NCI-H1436 treated with DMSO at 0.1 percent for 48 hours (cell line): ENCODE measurements at places on chromosomes 1 and 21.

- no peak for DNase-seq
Measured at GRCh38 chr1:9881838-9882249, 28.2 kb downstream of the CTNNBIP1 start.

DNA sequence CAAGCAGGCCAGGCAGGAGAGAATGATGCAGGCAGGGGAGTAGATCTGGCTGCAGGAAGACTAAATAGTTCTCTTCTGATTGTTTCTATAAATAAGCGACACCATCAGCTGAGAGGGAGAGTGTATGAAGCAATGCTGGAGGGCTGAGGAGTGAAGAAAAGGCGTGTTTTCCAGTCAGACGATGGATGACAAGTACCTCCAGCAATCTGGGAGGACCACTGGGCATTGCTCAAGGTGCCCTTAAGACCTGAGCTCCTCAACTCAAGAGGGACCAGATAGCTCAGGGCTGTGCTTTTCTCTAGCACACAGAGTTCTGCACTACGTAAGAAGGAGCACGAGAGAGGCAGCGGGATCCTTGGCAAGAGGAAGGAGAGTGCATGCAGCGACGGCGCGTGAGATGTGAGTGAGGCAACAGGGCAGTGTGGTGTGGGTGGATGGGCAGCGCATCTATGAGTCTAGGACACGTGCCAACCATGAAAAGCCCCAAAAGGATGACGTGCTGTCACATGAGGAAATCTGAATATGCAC, 36.0 kb downstream of the PABPC4 start:
- DNase-seq: no peak

DNA sequence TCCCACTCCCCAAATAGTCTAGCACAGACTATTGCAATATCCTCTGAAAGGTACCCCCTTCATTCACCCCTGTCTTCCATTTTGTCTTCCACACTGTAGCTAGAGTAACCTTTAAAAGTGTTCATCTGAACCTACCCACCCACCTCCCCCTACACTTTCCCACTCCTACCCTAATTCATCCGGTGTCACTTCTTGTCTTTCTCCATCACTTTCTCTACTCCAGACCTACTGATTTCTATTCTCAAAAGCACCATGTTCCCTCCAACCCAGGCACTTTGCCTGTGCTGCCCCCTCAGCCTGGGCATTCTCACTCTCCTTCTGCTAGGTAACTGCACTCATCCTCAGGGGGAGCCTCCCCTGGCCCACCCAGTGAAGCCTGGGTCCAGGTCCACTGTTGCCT, 4.7 kb upstream of the MAN1C1 start:
- no peak for DNase-seq

DNA sequence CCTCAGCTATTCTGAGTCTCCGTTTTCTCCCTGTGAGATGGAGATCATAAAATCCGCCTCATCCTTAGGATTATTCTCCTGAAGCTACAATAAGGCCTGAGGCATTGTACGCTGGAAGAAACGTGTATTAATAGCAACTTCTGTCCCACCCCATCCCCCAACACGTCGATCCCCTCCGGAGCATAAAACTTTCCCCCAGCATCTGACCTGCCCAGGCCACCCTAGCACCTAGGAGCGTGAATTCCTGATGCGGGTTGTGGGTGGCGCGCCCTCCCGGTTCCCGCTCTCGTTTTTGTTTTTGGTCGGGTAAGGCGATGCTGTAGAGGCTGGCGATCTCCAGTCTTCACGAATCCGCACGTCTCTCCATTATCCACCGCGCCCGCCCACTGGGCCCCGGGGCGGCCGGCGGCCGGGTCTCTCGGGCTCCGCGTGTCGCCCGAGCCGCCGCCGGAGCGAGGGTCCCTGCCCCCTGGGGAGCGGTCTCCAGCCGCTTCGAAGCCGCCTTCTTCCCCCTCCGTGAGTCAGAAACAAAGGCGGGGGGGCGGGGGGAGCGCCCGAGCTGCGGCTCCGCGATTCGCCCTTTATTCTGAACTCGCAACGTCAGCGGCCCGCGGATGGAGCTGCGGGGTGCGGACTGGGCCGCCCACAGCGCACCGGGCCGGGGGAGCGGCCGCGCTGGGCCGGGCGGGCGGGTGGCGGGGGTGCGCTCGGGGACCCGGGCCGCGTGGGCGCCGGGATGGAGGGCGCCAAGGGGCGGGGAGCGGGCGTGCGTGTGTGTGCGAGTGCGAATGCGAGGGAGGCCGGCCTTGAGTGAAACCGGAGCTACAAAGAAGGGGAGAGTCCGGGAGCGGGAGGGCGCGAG, at the start of gene PLEKHO1:
TSS of gene PLEKHO1 (plus strand) at position 646 of the 862 bp plus-strand sequence. CDS start 342 bp downstream, outside the sequence.
- no peak for DNase-seq

DNA sequence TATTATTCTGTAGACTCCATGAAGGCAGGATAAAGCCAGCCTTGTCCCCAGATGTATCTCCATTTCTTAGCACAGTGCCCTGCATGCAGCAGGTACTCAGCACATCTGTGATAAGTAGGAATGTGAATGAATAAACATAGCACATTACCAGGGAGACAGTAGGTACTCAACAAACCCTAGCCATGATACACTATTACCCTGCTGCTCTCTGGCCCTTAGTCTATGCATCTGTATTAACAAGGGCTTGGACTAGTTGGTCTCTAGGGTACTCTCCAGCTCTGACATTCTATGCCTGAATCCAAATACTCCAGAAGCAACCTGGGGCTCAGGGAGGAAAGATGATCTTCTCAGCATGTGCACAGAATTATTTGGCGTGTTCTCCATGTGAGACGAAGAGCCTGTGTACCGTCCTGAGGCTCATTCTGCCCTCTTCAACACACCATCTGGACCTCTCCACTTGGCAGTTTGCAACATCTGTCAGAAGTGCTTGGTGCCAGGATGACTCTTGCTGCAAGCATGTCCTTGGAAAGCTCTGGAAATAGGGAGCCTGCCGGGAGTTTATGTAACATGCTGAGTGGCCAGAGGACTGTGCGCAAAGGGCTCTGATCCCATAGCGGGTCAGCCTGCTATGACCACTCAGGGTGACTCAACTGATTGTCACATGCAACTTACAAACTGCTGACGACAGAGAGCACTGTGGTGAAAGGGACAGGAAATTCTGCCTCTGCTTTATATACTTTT, 228.2 kb upstream of the USP24 start:
- DNase-seq: no peak

DNA sequence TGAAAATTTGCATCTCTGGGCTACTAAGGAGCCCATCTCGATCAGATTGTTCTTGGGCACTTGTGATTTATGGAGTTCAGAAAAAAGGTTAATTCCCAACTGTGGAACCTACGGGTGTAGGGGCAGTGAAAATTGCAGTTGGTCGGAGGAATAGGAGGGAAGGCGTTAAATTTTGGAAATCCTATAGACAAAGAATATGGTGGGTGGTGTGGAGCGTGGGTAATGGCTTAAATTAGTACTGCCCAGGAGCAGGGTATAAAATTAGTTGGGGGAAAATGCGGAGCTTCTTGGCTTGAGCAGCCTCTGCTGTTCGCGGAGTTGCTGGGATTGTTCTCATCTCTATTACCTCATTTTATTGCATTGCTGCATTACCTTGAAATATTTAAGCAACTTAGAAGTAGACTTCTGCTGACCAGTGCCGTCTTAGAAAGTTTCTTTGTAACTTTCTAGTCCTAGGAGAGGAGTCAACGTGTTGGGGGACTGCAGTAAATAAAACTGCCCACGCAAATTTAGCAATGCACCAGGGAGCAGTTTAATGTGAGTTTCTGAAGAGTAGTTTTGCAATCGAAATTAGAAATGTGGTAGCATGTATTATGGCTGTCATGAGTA, 514 bp downstream of the S1PR1 start:
- no peak for DNase-seq

DNA sequence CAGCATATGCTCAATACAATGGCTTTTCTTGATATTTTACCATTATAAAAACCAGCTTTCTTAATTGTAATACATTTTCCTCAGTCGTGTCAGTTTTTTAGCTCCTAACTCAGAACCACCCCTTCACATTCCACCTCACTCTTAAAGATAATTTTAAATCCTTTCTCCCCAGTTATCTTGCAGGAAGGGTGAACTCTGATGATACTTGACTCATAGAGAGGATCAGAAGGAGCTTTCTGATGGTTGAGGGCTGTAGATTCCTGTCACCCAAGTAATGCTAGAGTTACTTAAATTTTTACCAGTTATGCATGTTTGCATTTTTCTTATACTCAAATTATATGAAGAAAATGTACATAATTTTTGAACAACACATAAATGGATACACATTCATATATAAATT, 233.7 kb downstream of the NCAM2 start:
- no peak for DNase-seq

GRCh38 chr1:33086384-33086850, 5.5 kb downstream of the AZIN2 start:
- DNase-seq: no peak

GRCh38 chr1:19336543-19336942, 24.4 kb downstream of the SLC66A1 start:
- no peak for DNase-seq

DNA sequence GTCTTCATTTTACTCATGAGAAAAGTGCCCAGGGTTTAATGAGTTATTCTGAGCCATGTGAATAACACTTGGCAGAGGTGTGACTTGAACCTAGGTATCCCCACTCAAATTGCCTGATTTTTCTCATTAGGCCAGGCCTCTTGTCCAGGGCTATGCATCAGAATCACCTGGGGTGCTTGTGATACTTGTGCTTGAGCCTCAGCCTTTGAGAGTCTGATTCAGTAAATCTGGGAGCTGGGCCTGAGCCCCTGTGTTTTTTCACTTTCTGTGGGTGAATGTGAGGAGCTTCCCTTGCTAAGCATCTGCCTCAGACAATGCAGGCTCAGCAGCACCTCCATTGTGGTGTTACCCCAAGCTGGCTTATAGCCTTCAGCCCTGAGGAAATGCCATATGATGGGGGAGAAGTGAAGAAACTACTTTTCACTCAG, 127.1 kb downstream of the S1PR1 start:
- no peak for DNase-seq

- DNase-seq: no peak
Measured at GRCh38 chr1:22490309-22490708, 38.7 kb downstream of the ZBTB40 start.

DNA sequence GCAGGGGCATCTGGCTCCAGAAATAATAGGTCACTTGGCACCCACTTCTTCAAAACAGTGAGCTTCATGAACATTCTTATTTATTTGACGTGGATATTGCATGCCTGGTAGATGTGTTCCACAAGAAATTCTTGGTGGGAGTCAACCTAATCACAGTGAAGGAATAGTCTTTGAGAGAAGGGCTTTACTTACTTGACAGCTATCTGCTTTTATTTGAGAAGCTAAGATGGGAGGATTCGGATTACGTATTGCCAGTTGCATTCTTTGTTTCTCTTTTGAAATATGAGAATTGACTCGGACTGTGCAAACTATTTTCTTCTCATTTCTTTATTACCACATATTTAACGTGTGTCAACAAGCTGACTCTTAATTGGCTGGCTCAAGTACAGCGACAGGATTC, 117.2 kb downstream of the FASLG start:
- DNase-seq: no peak

GRCh38 chr1:104295511-104295910, 545.8 kb downstream of the AMY1C start:
- DNase-seq: no peak

GRCh38 chr1:63042278-63042677, 258.3 kb downstream of the ATG4C start:
- DNase-seq: peak; percentile 49

DNA sequence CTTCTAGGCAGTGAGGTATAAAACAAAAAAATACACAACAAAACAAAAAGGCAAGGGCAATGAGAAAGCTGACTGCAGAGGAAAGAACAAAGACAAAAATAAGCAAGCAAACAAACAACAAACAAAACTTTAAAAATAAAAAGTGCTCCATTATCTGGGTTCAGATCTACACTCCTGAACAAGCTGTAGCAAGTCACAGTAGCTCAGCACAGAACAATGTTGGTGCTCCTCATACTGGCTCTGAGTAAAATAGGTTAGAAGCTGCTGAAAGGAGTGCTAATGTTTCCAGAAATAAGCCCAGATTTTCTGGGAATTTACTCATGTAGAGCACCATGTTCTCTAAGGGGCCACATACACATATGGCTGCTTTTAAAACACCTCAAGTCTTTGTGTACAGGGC, 16.6 kb upstream of the DUSP10 start:
- no peak for DNase-seq

DNA sequence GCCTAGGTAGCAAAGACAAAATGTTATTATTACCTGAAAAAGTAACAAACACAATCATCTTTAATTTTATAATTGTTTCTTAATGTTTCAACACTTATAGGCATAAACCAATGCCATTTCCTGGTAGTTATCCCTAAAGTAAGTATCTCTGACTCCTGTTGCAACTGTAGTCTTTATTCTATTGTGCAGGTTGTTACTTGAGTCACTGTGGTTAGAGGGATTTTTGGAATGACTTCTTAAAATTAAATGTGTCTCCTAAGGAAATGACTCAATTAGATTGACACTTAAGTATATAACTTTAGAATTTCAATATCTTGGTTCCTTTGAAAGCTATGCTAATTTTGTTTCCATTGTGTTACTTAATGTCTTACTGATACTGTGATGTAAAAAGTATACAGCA, 143.9 kb downstream of the PHTF1 start:
- no peak for DNase-seq

DNA sequence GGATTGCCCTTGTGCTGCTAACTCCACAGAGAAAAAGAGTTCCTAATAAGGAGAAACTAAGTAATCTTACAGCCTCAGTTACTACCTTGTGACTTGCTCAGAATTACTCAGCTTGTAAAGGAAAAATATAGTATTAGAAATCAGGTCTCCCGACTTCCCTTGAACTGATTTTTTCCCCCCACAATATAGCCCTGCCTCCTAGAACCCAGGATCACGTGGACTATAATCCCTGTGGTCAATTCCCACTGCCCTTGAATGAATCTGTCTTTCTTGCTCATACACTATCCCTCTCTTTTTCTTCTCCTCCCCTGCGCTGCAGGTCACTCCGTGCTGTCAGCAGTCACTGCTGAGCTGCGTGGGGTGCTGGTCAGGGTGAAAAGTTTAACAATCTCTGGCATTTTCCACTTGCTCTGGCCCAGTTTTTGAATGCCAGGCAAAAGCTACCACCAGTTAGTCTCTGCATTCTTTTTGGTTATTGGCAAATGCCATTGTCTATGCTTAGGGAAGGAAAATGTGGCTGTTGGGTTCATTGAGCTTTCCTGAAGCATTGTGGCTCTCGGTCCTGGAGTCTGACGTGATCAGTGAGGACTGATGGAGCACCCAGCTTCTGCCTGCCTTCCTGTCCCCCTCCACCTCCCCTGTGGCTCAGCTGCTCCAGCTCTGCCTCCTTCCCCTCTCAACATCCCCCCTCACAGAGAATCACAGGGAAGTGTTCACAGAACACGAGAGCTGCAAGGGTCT, 1.9 kb upstream of the MYOC start:
- DNase-seq: no peak

GRCh38 chr1:119773711-119774241, 5.1 kb upstream of the HMGCS2 start:
- DNase-seq: no peak

- no peak for DNase-seq
Measured at GRCh38 chr1:43997295-43997999, 6.0 kb downstream of the CCDC24 start.

DNA sequence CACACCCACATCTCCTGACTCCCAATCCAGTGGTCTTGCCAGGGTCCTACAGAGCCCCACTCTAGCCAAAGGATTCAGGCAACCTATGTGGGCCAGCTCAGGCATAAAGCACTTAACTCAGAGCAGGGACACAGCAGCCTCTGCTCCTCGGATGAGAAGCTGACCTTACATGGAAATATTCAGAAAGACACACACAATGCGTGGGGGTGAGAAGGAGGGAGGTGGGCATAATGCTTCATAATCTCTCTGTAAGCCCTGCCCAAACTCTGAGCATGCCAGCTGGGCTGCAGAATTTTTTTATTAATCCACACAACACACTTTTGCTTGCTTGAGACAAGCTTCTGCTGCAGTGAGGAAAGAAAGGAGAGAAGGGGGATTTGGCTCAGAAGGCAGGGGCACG, 21.6 kb downstream of the KCND3 start:
- DNase-seq: no peak
